IPS DF 6.9 (cell line): ENCODE measurements at places on chromosomes 4 and X.

DNA sequence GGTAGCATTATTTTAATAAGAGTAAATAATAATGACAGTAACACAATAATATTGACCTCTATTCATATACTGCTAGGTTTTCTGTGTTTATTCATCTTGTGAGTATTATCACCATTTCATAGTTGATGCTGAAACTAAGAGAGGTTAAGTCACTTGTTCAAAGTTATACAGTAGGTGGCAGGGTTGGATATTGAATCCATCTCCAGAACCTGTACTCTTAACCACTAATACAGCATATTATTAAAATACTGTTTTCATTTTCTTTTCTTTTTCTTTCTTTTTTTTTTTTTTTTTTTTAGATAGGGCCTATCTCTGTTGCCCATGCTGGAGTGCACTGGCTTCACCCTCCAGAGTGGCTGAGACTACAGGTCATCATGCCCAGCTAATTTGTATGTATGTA is 7.1 kb upstream of the ELF2 start:
- no peaks in the 10 kb centered on the region for H3K36me3 ChIP-seq
- DNase-seq, result no peak
- H3K27ac ChIP-seq, result no peak overlapping the region
- H3K4me1 ChIP-seq, result no peaks in the 10 kb centered on the region; the same call in 1 of the 2 replicates
- H3K4me3 ChIP-seq, result no peak overlapping the region
- H3K27me3 ChIP-seq, result no peaks in the 10 kb centered on the region

DNA sequence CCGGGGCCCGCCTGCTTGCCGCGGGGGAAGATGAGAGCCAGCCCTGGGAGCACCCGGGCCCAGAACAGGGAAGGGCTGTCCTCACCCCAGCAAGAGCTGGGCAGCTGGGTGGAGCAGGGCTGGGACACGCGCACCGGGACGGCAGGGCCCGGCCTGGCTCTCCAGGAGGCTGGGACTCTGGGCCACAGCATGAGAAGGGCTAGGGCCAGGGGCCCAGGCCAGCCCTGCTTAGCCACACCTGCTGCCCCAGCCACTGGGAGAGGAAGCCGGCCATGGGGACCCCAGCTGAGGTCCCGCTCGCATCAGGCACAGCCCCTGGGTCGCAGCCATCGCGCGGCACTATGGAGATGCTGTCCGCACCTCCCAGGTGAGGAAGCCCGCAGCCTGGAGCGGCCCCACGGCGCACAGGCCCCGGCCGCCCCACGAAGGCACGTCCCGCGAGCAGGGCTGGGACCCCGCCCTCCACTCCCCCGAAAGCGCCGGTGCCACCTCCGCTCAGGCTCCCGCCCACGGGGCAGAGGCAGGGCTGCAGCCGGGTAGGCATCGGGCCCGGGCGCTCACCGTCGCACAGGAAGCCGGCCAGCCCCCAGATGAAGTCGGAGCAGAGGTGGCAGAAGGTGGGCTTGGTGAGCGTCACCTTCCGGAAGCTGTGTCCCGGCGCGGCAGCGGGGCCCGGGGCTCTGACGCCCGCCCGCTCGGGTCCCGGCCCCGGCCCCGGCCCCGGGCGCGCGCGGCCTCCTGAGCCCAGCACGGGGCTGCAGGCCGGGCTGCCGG is 531 bp downstream of the DGKQ start:
- H3K27ac ChIP-seq, result no peak overlapping the region
- H3K36me3 ChIP-seq, result 0 out of 2 replicates have a peak, but pooled peaks cover 3% of the 10 kb centered on the region
- H3K4me1 ChIP-seq, result peaks cover 3% of the 10 kb centered on the region

DNA sequence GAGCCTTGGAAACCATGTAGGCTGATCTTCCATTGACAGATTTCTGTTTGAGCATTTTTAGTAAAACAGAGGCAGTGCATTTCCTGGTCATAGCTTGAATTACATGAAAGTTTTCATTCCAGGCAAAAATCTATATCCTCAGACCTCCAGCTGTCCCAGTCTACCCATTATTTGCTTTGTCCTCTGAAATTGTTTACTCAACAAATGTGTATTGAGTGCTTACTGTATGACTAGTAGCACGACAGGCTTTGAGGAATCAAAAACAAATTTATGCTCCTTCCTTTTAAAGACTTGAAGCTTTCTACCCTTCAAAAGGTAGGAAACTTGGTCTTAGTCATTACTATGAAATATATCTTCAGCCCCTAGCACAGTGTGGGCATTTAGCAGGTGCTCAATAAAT is 307.9 kb upstream of the IGFBP7 start:
- H3K27me3 ChIP-seq, result no peaks in the 10 kb centered on the region
- no peak overlapping the region for H3K4me3 ChIP-seq
- no peak overlapping the region for H3K27ac ChIP-seq
- no peaks in the 10 kb centered on the region for H3K4me1 ChIP-seq
- H3K36me3 ChIP-seq, result no peaks in the 10 kb centered on the region
- DNase-seq, result no peak

GRCh38 chr4:40842318-40842717 is 92.6 kb downstream of the NSUN7 start:
- H3K36me3 ChIP-seq, result no peaks in the 10 kb centered on the region
- H3K4me3 ChIP-seq, result no peak overlapping the region
- H3K27me3 ChIP-seq, result no peaks in the 10 kb centered on the region
- no peak for DNase-seq
- H3K27ac ChIP-seq, result no peak overlapping the region

- H3K27ac ChIP-seq, result no peak overlapping the region
- H3K36me3 ChIP-seq, result no peaks in the 10 kb centered on the region
- no peaks in the 10 kb centered on the region for H3K4me1 ChIP-seq
- DNase-seq, result no peak
- H3K4me3 ChIP-seq, result no peak overlapping the region
Measured at GRCh38 chr4:41290479-41290878, 33.8 kb downstream of the UCHL1 start.

DNA sequence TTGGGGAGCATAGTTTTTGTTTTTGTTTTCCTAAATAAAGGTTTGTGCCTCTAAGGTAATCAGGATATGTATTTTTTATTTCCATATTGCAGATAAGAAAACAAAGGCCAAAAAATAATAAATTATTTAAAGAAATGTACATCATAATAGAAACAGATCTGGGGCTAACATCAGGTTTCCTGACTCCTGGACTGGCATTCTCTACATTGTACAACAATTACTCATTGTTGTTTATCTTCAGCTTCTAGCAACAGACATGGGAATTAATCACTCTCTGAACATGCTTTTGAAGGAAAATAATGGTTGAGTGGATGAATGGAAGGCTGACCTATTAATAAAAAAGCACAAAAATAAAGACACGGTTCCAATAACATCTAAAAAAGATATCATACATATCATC is 146.2 kb downstream of the KCNIP4 start:
- H3K4me3 ChIP-seq, result no peak overlapping the region
- no peak overlapping the region for H3K27ac ChIP-seq
- no peak for DNase-seq
- H3K27me3 ChIP-seq, result no peaks in the 10 kb centered on the region
